ENCODE measurements at places on chromosomes 11 and 22.

DNA sequence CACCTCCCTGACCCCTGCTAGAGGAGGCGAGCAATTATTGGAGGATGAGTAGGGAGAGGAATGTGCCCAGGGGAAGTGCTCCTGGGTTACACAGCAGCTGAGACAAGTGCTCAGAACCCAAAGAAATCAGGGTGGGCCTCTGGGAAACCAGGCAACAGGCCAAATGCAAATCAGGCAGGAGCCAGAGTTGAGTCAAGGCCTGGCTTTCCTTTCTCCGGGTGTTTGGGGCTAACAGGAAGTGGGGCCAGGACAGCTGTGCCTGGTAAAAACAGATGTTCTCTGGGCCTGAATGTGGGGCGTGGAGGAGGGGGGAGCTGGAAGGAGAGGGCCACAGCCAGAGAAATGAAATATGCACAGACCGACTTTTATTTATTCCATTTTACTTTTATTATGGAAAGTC is 22.0 kb downstream of the MFNG start:
- no peak for DNase-seq

DNA sequence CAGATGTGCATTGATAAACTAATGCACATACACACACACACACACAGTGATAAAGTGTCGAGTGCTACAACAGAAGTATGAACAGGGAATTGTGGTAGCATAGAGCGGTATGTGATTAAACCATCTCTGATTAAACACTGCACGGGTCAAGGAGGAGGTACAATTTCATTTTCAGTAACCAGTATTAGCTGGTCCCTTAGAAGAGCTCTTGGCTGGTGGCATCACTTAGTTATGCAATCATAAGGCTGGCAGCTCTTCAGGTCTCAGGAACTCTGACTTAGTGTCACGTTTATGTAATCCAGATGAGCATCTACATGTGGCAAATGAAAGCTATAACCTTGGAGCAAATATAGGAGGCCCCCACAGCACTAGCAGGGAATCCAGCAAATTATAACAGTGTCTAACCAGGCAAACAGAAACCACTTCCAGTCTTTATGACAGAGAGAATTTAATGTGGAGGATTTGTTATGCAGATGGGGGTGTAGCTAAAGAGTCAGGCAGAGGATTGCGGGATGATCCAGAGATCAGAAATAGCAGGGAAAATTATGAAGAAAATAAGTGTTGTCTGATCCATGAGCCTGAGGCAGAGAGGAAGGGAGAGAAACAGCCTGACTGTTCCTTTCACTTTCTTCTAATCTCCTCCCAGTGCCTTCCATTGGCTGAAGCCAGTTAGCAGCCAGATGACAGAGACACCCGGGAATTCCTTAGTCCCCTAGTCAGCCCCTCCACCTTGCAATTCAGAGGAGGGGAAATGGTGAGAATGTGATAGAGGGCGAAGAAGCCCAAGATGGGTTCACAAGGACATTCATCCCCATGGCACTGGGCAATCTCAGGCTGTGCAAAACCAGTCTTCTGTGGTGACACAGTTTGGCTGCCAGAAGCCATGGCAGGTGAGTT is 533.1 kb upstream of the TENM4 start:
- DNase-seq = no peak

GRCh38 chr11:118406599-118407166 is 5.3 kb downstream of the ATP5MG start:
- DNase-seq = no peak

- DNase-seq = no peak
Measured at GRCh38 chr11:69471729-69472540, 9.5 kb upstream of the LINC01488 start.

- no peak for DNase-seq
Measured at GRCh38 chr22:19555651-19556050, 31.4 kb upstream of the CLDN5 start.

GRCh38 chr11:81421251-81421860 is 1312.3 kb downstream of the FAM181B start:
- DNase-seq = no peak

GRCh38 chr11:8309311-8309710 is 45.6 kb upstream of the LMO1 start:
- DNase-seq = no peak

- DNase-seq = no peak
Measured at GRCh38 chr11:126333142-126333541, 22.3 kb upstream of the ST3GAL4 start.

DNA sequence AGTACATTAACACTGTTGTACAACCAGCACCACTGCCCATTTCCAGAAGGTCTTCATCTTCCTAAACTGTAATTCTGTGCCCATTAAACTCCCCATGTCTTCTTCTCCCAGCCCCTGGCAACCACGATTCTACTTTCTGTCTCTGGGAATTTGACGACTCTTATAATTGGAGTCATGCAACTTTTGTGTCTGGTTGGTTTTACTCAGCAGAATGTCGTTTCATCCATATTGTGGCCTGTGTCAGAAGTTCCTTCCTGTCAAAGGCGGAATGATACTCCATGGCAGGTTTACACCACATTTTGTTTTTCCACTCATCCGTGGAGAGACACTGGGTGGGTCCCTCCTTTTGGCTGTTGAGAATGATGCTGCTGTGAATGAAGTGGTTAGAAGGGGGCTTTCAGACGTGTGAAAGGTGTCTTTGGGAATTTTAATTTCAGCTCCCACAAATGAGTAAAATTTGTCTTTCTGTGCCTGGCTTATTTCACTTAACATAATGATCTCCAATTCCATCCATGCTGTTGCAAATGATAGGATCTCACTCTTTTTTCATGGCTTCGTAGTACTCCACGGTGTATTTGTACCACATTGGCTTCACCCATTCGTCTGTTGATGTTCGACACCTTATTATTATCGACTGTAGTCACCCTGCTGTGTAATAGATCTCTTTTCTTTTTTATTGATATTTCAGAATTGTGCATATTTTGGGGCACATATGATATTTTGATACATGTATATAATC is 86.1 kb upstream of the SEPTIN5 start:
- DNase-seq = no peak

- no peak for DNase-seq
Measured at GRCh38 chr11:4882543-4882942, 843 bp downstream of the OR51T1 start.

DNA sequence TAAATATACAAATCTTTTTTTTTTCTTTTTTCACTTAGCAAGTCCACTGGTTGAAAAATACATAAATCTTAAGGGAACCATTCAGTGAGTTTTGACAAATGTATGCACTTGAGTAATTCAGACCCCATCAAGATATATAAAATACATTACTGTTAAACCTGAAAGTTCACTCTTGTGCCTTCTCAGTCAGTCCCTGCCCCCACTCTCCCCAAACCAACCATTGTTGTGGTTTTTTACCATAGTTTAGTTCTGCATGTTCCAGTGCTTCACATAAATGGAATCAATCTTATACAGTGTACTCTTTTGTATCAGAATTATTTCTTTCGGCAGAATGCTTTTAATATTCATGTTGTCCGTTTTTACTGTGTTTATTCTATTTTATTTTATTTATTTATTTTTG is 26.1 kb downstream of the RNF214 start:
- DNase-seq = no peak

- DNase-seq = no peak
Measured at GRCh38 chr22:32217465-32217864, 12.6 kb upstream of the RFPL2 start.

DNA sequence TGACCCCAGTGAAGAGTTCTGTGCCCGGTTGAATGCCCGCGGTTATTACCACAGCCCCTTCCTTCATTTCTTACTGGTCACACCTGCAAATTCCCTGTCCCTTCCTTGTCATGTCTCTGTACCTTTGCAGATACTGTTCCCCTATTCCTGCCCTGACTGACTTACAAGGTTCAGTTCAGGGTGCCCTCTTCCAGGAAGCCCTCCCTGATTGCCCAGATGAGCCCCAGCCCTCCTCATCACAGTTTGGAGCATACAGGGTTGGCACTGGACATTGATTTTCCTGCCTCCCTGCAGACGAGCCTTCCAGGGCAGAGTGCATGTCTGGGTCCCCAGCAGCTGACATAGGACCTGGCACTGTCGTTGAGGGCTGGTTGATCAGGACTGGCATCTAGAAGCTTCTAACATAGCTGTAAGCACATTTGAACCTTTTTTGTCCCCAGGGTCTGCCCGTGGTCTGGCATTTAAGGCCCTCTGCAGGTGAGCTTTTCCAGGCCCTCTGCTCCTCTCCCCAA is 70.4 kb upstream of the SHISAL1 start:
- DNase-seq = no peak

- no peak for DNase-seq
Measured at GRCh38 chr11:96084610-96085318, 160.9 kb upstream of the MTMR2 start.

DNA sequence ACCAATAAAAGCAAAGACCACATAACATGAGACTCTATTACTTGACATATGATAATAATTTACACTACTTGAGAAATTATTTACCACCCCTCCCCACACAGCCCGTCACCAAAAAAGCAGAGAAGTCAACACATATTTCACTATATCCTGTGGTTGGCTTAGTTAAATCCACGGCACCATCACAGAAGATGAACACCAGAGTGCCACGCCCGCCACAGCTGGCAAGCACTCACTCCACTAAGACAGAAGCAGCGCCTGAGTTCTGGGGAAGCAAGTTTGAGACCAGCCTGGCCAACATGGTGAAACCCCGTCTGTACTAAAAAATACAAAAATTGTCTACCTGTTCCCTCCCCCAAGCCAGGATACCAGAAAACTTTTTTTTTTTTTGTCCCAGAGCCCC is 53.1 kb downstream of the PACSIN2 start:
- DNase-seq = no peak

GRCh38 chr22:31148953-31149627 is 8.8 kb upstream of the PLA2G3 start:
- no peak for DNase-seq

GRCh38 chr11:251550-251949 is 14.8 kb downstream of the PSMD13 start:
- DNase-seq = no peak

GRCh38 chr11:88175569-88176075 is 379 bp upstream of the RAB38 start:
- no peak for DNase-seq

- no peak for DNase-seq
Measured at GRCh38 chr22:44196731-44197131, 16.0 kb downstream of the PARVG start.

GRCh38 chr11:72546866-72547265 is 112.5 kb upstream of the CLPB start:
- DNase-seq = no peak

- DNase-seq = no peak
Measured at GRCh38 chr22:50488886-50489285, 2.2 kb downstream of the MIOX start.

DNA sequence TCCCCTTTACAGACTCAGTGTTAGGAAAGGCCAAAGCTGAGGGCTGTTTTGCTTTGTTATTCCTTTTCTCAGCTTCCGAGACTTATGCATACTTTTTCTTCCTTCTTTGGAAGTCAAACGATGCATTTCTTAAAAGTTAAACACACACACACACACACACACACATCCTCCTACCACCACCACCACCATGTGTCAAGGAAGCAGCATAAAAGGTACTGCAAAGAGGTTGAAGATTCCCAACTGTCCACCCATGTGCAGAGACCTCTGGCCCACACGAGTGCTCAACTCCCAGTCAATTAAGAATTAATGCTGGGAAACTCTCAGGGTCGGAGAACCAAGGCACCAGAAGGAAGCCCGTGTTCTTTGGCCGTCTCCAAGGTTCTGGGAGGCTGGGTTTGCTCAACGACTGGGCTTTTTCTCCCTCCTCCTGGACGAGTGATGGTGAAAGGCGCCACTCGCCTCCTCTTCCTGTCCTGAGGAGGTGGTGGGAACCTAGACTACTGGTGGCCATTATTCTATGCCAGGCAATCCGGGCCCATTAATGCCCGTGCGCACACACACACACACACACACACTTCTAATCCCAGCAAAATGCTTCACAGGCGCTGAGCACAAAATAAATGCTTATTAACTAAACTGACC is 15.1 kb downstream of the MN1 start:
- DNase-seq = no peak

DNA sequence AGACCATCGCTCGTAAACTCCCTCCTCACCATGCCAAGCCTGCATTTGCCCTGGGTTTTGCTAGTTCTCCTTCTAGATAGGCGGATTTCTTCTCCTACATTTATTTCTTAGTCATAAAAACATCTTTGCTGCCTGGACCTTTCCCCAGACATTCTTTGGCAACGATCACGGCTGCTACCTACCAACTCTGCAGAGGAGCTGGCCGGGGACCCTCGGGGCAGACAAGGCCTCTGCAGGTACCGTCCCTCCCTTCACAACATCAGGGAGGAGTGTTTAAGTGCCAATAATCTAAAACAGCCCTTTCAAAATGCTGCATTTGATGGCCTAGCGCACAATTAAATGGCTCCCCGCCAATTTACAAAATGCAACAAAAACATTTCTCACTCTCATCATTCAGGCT is 34.4 kb downstream of the BRD1 start:
- no peak for DNase-seq

All from stimulated activated CD8-positive, alpha-beta memory T cell treated with anti-CD3 and anti-CD28 coated beads, Interleukin-4, amount 100 ng/mL, for 1 hour (primary cell).